Sigmoid colon (tissue), 7 donors: ENCODE measurements at places on chromosomes 16 and 17. TPM values are rescaled to one million over a fixed set of nuclear protein-coding genes. Genes with fewer than 3 reads are reported as not detected.

C17orf67 gene
- 0.99 TPM for polyA plus RNA-seq

SULT1A1 gene
- polyA plus RNA-seq = 283 TPM

SPEM1 gene
- polyA plus RNA-seq = not detected

TLCD2 gene
- 9.2 TPM for polyA plus RNA-seq

CRYM gene
- 24.7 TPM for polyA plus RNA-seq

DNA sequence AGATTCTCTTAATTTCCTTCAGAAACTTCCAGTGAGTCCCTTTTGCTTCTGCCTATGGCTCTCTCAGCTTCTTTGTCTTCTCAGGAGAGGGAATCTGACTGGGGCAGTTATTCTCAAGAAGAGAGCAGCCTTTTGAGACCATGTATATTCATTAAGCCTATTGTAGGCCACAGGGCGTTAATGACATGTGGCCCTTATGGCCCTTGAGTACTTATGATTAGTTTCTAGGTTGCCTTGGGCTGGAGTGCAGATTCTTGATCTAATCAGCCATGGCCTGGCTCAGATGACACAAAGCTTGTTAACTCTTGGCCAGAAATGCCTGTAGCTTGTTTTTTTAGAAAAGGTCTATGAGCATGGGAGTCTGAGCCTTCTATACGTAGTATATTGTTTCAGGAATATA, 17.4 kb downstream of the MFSD11 start:
- no peak for DNase-seq

DNA sequence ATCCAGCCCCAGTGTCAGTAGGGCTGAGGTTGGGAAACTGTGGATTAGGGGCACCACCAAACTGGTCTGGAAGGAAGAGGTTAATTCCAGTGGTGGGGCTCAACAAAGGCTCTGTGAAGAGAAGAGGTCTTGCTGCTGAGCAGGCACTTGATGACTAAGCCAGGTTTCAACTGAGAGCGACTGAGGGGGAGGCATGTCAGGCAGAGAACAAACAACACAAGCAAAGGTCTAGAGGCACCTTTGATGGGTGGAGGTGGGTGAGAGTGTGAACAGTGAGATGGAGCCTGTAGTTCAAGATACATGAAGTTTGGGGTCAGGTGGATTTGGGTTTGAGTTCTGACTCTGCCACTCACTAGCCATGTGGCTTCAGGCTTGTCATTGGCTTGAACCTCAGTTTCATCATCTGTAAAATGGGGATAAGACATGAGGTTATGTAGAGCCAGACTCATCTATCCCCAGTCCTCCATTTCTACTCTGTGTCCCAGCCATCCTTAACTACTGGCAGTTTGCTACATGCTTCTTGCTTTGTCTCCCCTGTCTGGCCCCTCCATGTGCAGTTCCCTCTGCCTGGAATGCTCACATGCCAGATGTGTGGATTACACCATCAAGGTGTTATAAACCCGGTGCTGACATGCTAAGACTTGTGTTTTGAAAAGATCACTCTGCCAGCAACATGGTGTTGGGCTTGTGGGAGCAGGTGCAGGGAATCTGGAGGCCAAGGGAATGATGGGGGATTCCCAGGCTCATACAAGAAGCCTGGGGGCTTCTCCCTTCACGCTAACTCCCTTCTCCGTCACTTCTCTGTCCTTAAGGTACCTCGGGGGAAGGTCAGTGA, 3.0 kb upstream of the RMI2 start:
- no peak for DNase-seq

DNA sequence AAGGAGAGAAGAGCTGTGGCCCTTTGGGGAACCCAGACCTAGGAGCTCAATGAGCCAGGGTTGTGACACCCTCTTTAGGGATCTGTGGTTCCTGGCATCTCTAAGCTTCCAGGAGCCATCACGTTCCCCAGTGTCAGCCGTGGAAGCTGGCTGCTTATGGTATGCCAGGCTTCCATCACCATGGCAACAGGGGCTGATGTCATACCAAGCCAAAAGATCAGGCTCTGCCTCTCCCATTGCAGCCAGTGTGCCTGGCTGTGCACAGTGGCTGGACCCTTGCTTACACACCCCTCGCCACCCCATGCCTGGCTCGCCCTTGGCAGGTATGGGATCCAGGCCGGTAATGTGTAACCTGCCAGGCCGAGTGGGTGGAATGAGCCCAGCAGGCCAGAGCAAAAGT, 91.1 kb downstream of the SSH2 start:
- no peak for DNase-seq

GRCh38 chr17:43469145-43469544, 14.6 kb upstream of the DHX8 start:
- no peak for DNase-seq

- peak; percentile 98 for DNase-seq
These were observed 29.4 kb upstream of the MTSS2 start for GRCh38 chr16:70715055-70715858.

GRCh38 chr17:47427985-47428384, 102.9 kb upstream of the NPEPPS start:
- DNase-seq = no peak

- no peak for DNase-seq
These were observed 35.2 kb downstream of the CFAP20 start for GRCh38 chr16:58094026-58094425.

GRCh38 chr17:79024901-79025737, 1.1 kb downstream of the C1QTNF1 start:
- DNase-seq = peak; percentile 88

GRCh38 chr16:88454523-88454947, 1.5 kb downstream of the ZFPM1 start:
- DNase-seq = no peak

DNA sequence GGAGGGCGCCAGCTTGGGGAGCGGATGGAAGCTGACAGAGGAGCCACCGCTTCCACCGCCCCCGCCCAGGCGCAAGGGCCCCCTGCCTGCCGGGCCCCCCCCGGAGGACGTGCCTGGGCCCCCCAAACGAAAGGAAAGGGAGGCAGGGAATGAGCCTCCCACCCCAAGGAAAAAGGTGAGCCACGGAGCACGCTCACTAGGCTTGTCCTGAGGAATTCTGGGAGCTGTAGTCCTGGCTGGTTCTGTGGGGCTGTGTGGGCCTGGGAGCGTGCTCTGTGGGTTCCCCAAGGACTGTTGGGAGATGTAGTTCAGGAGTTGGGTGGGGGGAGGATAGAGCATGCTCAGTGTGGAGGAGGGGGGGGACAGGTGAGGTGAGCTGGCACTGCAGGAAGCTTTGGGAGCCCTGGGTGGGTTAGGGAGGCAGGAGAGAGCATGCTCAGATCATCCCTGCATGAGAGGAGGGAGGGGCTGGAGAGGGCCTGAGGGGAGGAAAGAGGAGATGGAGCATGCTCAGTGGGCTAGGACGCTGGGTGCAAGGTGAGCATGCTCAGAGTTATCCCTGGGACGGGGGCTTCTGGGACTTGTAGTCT, 4.5 kb downstream of the FBXL19 start:
- no peak for DNase-seq

GRCh38 chr17:44850025-44850424, 2.3 kb downstream of the HIGD1B start:
- no peak for DNase-seq

DNA sequence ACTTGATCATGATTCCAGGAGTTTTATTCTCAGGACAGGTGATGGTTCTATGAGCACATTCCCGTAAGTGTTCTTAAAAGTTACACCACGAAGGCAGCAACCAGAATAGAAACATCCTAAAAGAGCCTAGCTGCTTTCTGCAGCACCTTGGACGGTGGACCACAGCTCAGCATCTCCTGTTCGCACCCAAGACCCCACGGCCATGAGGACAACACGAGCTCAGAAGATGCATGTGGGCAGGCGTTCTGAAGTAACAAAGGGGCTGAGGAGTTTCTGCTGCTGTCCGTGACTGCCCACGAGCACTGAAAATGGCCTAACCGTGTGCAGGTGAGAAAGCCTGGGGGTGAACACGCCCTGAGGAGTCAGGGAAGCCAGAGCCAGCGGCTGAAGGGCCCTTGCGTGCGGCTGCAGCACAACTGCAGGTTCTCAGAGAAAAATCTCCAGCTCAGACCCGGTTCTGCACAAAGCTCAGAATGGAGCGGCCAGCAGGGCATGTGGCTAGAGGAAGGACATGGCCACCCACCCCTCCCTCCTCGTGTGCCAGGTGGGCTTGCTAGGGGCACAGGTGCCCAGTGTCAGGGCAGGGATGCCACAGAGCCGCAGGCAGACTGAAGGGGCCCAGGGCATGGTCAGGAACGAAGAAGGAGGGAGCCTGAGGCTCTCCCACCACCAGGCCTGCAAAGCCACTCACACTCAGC, 10.8 kb upstream of the C16orf95 start:
- no peak for DNase-seq

DNA sequence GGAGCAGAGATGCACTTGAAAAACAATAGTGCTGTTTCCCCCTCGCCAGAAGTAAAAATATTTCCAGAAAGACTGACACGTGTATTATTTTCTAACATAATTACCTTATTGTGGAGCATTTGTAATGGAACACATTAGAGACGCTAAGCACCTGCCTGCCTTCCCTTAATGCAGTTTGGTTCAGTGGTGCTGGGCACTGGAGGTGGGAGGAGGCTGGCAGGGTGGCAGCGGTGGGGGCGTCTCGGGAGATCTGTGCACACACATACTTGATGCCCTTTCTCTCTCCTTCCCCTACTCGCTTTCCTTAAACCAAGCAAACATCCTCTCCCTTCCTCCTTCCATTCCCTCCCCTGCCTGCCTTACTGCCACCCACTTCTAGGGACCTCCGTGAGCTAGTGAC, 156.6 kb upstream of the SDK2 start:
- DNase-seq = no peak

DNA sequence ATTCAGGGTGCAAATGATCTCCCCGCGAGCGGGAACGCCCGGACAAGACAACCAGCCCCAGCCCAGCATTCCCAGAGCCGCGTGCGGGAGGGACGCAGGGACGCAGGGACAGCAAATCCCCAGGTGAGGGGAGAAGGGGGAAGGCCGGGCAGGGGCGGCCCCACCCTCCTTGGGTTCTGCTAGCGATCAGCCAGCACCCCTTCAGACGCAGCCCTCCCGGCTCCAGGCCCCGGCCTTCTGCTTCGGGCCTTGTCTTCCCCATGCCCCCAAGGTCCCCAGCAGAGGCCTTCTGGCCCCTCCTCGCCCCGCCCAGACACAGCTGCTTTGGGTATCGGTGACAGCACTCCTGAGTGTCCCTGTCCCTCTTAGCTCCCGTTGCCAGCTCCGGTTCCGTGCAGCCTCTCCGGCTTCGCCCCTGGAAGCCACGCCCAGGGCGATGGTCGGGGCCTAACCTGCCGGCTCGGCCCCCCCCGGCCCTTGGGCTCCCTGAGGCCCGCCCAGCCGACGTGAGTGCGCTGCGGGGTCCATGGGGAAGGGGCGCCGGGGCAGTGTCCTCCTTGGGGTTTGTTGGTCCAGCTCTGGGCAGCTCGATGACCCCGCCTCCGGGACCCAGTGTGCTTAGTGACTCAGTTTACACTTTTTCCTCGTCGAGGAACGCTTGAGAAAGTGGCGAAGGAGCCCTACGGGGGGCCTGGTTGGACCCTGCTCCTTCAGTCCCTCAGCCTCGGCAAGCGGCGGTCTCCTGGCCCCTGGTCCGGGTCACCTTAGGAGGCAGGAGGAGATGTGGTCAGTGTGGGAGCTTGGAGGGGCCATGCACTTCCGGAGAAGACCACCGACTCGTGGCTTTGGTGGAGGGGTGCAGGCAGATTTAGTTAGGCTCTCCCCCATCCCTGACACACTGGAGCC, 50.5 kb upstream of the AMZ2 start:
- DNase-seq = no peak

DNA sequence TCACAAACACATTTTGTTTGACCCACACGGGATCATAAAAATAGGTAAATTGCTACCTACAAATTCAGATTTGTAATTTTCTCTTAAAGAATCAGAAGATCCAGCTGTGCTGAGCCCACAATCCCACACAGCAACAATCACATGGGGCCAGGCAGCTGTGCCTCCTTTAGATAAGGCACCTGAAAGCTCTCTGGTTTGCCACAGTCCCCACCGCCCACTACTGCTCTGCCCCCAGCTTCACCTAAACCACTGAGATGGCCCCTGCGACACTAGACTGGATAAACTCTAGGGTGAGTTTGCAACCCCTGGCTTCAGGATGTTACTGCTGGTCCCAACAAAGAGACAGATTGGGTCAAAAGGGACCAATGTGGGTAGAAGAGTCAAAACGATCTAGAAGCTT, 96.8 kb downstream of the GSG1L start:
- DNase-seq = peak; percentile 24
